ENCODE measurements at places on chromosomes 12 and 14.

DNA sequence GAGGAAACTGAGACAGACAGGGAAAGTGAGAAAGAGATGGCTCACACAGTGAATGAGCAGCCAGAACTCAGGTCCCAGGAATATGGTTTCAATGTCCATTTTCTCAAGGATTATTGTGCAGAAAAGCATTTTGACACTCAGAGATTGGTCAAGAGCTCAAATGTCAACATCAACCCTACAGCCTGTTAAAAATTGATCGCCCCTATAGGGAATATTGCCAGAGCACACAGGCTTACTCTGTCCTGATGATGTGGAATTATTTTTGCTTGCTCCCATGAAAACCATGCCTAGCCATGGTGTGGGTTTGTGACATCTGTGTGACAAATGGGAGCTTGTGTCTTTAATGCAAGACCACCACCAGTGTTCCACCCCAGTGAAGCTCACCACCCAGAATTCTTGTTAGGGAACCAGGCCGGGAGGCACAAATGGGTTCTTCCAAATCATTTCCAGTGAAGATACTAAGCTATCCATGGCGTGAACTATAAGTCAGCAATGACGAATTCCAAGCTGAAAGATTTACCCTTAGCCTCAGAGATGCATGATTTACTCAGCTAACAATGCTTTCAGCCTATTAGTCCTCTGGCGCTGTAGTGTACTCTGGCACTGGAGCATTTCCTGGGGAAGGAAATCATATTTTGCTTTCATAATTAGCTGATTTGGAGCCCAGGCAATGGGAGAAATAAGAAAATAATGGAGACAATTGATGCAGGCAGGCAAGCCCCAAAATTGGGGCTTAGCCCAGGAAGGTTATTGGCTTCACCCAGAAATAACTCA lies 1188.2 kb upstream of the TMEM132C start:
- no peak for DNase-seq

DNA sequence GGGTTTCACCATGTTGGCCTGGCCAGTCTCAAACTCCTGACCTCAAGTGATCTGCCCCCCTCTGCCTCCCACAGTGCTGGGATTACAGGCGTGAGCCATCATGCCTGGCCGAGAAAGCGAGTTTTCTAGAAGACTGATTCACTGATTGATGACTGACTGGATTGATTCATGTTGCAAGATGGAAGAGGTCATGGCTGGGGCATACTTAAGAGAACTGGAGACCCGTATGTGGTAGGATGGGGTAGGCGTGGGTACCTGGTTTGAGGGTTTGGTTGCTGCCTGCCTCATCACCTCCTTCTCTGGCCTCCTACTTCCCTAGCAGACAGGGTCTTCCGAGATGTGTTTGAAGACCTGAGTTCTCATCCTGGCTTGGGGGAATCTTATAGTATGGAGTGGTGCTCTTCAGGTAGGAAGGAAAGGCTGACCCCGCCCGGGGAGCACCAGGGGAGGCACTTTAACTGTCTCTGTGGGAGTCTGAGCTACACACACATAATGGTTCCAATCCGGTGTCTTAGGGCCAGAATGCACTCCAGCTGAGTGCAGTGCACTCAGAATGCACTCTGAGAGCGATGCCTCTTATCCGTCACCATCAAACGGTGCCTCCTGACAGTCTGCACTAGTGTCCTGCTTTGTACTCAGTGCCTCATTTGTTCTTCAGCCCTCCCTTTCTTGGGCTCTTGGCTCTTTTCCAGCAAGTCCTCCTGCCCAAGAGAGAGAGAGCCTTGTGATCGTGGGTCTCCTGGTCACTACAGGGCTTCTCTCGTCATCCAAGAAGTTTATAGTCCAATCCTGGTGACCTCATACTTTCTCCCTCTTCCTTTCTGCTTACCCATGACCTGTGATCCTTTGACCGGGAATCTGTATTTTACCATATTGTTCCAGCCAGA lies 19.7 kb downstream of the PLEKHG3 start:
- DNase-seq, result no peak

DNA sequence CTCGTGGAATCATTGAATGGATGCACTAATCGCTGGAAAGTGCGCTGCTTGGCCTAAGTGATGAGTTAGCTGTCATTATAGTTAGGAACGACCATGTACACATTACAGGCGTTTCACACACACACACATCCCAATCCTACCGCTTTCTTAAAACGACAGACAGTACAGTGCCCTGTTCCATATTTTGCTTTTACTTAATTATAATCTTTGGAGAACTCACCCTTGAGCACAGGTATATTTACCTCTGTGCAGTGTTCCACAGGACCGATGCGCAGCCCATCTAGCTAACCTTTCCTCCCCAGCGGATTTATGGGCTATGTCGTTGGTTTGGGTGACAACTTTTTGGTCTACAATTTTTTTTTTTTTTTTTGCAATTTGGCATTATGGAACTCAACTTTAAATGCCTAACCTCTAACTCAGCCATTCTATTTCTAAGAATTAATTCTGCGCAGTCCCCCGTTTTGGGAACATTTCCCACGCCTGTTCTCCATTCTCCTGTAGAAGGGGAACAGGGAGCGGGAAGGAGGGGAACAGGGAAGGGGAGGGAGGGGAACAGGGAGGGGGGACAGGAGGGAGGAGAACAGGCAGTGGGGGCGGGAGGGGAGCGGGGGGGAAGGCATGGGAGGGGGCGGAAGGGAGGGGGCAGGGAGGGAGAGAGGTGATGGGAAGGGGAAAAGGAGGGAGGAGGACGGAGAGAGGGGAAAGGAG lies 663 bp upstream of the ULK1 start:
- DNase-seq, result no peak

GRCh38 chr12:47991106-47992061 lies 12.9 kb downstream of the COL2A1 start:
- DNase-seq, result no peak

DNA sequence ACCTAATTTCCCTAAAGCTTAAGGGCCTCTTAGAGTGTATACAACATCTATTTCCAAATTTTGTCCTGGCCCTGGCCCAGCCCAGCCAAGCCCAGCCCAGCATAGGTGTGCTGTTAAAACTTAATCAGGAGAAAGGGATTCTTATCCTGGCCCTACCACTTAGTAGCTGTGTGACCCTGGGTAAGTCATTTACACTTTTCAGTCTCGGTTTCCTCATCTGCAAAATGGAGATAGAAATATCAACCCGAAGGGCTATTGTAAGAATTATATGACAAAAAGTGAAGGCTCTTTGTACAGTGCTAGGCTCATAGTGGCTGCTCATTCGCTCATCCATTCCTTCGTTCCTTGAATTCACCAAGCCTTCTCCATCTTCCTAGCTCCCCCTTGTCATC lies 442 bp downstream of the ERG28 start:
- DNase-seq, result no peak

DNA sequence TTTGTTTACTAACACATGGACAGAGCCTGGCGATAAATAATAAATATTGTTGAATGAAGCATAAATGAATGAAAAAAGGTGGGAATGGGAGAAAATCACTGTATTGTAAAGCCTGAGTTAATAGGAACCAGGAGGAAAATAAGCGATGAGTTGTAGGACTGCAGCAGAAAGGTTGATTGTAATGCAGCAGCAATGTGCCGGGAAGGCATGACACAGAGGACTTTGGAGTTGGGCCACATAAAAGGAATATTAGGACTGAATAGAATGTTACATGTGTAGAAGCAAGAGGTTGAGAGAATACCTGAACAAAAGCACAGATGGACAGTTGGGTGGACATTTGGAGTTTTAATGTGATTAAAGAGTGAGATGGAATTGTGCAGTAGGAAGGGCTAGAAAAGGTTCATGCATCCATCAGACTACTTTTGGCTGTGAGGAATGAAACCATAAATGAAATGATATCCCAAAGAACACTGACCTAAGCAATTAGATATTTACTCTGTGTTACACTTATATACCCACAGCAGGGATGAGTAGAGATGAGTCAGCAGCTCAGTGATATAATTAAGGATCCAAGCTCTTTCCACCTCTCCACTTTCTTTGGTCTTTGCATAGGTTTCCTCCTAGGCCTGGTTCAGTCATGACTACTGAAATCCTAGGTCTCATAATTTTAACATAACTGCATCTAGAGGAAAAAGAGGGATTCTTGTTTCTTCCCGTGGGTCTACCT lies 55.4 kb downstream of the CCER1 start:
- DNase-seq, result no peak

GRCh38 chr14:96380735-96381134 lies 11.2 kb upstream of the AK7 start:
- DNase-seq, result no peak

DNA sequence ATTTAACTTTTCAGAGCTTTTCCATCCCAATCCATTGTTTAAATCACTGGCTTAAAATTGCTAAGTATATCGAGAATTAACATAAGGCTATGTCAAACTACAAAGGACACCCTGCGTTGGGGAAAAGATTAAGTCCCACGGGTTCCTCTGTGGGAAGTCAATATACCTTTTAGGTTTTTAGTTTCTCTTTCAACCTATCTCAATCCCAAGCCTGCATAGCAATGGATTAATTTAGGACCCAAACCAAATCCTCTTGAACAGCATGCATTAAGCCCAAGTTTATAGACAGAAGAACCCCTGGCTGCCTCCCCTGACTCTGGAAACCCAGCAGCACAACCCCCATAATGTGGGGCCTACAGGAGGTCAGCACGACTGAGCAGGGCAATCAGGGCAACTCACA lies 6.3 kb downstream of the CDCA4 start:
- DNase-seq, result no peak

- no peak for DNase-seq
These were observed 61.1 kb downstream of the PITPNM2 start for GRCh38 chr12:123089631-123090353.

GRCh38 chr12:42178101-42178500 lies 33.4 kb upstream of the GXYLT1 start:
- no peak for DNase-seq

DNA sequence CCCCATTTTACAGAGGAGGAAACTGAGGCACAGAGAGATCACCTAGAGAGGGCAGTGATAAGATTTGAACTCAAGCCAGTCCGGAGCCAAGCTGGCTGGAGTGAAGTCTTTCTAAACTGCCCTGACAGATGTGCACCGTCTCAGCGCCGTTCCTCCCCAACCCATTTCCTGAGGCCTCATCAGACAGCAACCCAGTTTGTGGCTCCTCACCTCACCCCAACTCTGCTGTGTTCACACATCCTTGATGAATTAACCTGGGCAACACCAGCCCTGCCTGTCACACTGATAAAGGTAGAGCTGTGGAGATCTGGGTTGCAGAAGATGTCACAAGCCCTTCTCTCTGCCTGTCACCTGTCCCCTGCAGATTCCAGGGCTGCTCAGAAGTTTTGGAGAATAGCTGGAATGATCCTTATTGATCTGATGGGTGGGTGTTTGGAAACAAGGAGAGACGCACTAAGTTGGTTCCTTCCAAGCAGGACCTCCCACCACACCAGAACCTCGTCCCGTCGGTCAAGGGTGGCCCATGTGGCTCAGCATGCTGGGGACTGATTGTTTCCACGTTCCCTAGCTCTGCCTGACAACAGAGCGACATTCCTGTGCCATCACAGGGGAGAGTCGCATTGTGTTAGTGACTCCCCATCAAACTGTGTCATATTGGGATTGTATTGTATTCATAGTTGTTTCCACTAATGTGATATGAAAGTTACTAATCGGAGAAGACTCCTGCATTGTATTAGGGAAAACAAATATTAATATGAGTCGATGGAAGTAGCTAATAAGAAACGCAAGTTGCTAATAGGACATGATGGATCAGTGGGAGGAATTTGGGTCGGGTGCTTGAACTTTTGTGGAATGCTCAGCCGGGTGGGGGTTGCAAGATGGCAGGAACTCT lies 200.6 kb downstream of the PHETA1 start:
- no peak for DNase-seq

DNA sequence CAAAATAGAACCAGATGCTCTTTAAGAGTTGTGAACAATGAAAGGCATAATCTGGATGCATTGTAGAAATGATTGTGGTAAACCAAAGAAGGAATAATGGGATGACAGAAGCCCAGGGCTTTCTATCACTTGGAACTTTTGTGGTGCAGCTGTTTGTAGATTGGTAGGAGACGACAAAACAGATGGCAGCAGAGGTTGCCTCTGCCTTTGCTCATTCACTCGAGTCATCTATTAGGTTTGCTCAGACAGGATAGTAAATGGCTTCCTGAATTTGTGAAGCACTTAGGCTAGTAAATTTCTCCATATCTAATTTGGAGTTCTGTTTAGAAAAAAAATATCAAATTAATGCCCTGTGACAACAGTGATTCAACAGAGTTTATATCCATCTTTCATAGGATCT lies 78.4 kb downstream of the FGD4 start:
- DNase-seq, result no peak

DNA sequence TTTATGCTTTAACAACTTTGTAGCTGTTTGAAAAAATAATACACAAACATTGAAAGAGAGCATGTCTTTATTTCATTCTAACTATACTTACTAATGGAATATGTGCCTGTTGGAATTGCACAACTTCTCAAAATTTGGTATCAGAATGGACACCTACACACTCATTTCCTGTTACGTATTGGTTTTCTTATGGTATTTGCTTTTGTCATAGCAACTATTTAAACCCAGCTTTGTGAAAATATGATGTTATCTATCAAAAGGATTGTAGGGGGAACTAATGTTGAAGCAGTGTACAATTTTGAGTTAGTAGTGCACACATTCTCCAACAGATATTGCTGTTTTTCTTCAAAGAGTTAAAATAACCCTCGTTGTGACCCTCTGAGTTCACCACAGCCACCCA lies 52.6 kb downstream of the RBMS2 start:
- no peak for DNase-seq

GRCh38 chr12:30961030-30961429 lies 34.5 kb downstream of the TSPAN11 start:
- DNase-seq, result no peak

DNA sequence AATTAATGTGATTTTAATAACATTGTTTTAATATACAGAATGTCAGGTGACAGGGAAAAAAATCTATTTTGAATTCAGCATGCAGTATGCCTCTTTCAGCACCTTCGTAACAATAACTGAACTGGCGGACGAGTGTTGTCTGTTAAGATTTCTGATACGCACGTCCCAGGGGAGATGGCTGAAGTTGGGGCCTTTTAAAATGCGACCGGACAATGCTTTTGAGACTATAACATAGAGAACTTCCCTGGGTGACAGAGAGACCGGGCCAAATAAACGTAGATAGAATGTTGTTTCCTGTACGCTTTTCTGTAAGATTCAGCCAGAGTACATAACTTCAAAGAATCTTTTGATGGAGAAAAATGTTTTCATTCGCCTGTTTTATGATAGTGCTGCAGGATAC lies 239.7 kb downstream of the EGLN3 start:
- no peak for DNase-seq

DNA sequence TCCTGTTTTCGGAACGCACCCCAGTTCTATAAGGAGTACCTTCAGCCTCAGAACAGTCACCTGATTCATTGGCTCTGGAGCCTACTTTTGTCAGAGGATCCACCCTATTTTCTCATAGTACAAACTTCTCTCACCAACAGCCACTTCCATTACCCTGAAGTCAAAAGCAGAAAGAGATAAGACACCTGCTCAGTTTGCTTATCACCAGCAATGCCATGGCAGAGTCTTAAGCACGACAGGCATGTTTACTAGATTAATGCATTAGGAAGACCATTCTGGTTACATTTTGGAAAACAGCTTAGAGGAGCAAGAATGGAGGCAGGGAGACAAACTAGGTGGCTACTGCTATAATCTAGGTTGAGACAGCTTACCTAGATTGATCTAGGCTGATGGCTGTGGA lies 67.7 kb downstream of the GXYLT1 start:
- no peak for DNase-seq

- DNase-seq, result no peak
These were observed 25.8 kb upstream of the PLXNC1 start for GRCh38 chr12:94122591-94122990.

GRCh38 chr12:118880720-118881493 lies 100.4 kb upstream of the SRRM4 start:
- DNase-seq, result no peak

GRCh38 chr12:42262271-42262670 lies 24.2 kb upstream of the YAF2 start:
- DNase-seq, result no peak

GRCh38 chr12:92111256-92111655 lies 34.4 kb downstream of the BTG1 start:
- DNase-seq, result no peak
